ENCODE measurements at places on chromosomes 11 and 22. TPM values are rescaled to one million over a fixed set of nuclear protein-coding genes. Genes with fewer than 3 reads are reported as not detected.

GRCh38 chr11:26011474-26011873, 320.5 kb upstream of the ANO3 start:
- DNase-seq, result no peak

DNA sequence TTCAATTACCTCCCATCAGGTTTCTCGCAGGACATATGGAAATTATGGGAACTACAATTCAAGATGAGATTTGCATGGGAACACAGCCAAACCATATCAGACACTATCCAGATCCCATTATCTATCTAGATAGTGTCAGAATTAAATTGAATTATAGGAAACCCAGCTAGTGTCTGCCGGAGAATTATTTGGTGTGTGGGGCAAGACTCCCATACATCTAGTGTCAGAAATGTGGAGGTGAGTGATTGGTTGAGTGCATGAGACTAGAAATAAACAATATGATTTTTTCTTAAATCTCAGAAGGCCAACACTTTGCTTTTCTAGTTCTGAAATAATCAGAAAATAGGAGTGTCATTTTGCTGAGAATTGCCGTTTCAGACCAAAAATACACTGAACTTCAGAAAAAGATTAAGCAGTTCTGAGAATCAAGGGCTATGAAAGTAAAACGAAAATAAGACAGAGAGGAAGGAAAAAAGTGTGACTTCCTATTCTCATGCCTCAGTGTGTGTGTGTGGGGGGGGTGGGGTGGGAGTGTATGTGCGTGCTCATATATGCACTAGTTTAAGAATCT, 21.3 kb downstream of the CASP12 start:
- no peak for DNase-seq

WNT7B gene
- 0.77 TPM for total RNA-seq

DNA sequence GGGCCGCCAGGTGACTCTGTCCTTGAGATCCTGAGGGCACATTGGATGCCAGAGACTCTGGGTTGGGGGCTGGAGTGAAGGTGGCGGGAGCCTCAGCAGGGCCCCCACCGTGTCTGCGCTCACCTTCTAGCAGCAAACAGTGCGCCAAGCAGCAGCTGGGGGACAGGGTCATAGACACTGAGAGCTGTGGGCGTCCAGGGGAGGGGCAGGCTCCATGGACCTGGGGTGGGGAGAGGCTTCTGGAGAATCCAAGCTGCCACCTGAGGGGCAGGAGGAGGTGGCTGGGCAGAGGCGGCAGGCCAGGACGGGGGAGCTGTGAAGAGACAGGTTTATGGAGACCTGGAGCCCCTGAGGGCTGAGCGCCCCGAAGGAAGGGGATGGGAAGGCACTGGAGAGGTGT, 8.0 kb downstream of the PHRF1 start:
- no peak for DNase-seq

- DNase-seq, result no peak
These were observed 21.0 kb upstream of the PPP6R3 start for GRCh38 chr11:68439355-68440065.

GRCh38 chr22:41146573-41146972, 54.2 kb downstream of the EP300 start:
- no peak for DNase-seq

LYVE1 gene
- not detected for total RNA-seq

- no peak for DNase-seq
These were observed 63.8 kb upstream of the WNT7B start for GRCh38 chr22:46040471-46041465.

OR52B4 gene
- total RNA-seq, result not detected

GRCh38 chr22:50057278-50058060, 629 bp downstream of the TTLL8 start:
- peak; percentile 39 for DNase-seq

CDC42BPG gene
- total RNA-seq, result 36.0 TPM

- peak; percentile 67 for DNase-seq
These were observed 12.2 kb upstream of the MFNG start for GRCh38 chr22:37498289-37498909.

- no peak for DNase-seq
These were observed 36.9 kb downstream of the IGF2 start for GRCh38 chr11:2102132-2102882.

DNA sequence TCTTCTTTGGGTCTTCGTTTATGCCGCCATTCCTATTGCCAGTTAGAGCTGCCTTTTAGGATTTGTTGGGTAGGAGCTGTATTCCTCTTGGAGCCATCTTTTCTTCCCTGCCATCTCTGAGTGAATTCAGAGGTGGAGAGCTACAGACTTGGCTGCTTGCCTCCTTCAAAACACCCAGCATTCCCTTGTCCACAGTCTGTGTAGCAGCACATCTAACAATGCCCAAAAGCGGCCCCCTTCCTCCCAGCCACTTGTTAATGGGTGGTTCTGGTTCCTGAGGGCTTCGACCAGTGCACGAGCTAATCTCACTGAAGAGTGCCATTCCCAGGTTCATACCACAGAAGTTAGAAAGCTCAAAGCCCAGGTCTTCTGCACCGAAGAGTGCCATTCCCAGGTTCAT, 37.7 kb downstream of the MARK2 start:
- DNase-seq, result no peak

DNA sequence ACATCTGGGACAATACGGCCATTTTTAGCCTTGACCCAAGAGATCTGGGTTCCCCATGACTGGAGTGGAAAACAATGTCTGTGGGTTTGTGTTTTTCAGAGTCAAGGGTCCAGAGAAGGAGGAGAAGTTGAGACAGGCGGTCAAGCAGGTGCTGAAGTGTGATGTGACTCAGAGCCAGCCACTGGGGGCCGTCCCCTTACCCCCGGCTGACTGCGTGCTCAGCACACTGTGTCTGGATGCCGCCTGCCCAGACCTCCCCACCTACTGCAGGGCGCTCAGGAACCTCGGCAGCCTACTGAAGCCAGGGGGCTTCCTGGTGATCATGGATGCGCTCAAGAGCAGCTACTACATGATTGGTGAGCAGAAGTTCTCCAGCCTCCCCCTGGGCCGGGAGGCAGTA, 15.7 kb downstream of the NNMT start:
- DNase-seq, result no peak

MRGPRF gene
- total RNA-seq, result not detected

DNA sequence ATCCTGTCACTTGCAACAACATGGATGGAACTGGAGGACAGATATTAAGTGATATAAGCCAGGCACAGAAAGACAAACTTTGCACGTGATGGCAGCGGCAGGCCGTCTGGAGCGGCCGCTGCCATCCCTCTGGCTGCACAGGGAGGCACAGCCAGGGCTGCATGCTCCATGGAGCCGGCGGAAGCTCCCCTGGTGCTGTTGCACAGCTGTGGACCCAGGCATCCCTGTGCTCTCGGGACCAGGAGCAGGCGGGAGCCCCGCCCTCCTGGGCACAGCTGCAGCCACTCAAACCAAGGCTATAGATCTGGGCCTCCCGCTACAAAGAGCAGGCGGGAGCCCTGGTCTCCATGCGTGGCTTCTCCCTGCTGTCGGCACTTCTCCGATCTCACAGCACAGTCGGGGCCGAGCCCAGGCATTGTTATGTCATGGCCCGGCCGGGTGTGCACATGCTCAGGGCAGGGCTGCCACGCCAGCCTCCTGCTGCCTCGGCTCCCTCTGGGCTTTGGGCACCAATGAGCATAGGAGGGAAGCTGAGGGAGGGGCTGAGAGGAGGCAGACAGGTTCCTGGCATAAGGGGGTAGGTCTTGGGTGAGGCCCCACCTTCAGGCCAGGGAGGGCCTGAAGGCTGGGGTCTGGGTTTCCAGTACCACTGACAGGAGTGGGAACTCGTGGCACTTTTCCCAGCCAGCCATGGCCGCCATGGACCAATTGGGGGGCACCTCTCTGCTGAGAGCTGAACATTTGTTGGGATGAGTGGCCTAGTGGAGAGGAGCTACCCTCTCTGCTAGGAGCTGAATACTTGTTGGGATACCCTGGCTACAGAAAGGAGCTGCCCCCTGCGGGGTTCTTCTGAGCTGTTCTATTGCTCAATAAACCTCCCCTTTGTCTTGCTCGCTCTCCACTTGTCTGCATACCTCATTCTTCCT, 16.7 kb downstream of the RRP8 start:
- no peak for DNase-seq

OVOL1 gene
- 21.2 TPM for total RNA-seq

DNA sequence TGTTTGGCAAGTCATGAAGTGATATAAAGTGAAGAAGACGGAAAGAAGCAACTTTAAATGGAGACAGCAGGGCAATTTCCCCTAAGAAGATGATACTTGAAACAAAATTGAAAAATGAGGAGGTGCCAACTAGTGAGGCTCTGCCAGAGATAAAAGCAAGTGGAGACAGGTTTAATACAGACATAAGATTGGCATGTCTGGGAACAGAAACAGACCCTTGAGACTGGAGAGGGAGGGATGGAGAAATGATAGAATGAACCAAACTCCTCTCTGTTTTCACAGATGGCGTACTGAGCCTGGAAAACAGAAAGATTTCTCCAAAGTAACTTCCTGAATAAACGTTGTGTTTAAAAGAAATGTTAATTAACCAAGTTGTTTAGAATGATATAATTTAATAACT, 354.5 kb upstream of the ANO5 start:
- no peak for DNase-seq

OR5AS1 gene
- not detected for total RNA-seq

GRCh38 chr11:15897211-15897960, 459.0 kb downstream of the SOX6 start:
- DNase-seq, result no peak

SYTL2 gene
- 110 TPM for total RNA-seq

GRCh38 chr11:73275381-73275750, 3.2 kb downstream of the P2RY6 start:
- DNase-seq, result no peak

DNA sequence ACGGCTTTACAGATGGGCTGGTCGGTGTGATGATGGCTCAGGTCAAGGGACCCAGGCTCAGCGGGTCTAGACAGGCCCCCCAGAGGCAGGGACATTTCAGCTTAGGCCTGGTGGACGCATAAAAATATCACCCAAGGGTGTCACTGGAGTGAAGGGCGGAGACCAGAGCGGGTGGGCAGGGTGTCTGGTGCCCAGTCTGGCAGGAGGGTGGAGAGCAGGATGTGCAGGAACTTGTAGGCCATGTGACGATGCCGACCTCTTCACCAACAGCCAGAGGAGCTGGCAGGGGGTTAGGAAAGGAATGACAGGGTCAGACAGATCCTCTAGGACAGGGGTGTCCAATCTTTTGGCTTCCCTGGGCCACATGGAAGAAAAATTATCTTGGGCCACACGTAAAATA, 4.5 kb downstream of the MAPK8IP1 start:
- no peak for DNase-seq

MRGPRX3 gene
- total RNA-seq, result not detected

HTR3B gene
- not detected for total RNA-seq

HMGXB4 gene
- 22.6 TPM for total RNA-seq

MYO7A gene
- total RNA-seq, result 8.9 TPM

DNA sequence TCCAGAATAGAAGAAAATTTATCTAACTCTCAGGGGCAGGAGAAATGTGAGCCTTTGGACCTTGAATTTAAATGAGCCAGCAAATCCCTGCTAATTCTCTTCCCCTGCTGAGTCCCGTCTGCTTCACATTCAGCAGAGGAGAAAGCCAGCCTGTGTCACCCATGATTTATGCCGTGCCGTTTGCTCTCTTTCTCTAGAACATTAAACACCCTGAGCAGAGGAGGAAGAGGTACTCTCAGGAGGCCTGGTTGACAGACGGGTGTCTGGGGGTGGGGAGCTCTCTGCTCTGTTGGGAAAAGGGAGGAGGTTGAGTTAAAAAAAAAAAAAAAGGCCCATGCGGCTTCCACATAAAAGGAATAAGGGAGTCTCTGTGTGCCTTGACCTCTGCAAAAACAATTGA, 11.3 kb upstream of the MTMR3 start:
- no peak for DNase-seq
